ENCODE measurements at places on chromosomes 3 and 15.

- no peak for DNase-seq
These were observed 68.5 kb downstream of the DHX30 start for GRCh38 chr3:47871389-47871788.

- DNase-seq = no peak
These were observed 4.2 kb upstream of the WNT5A start for GRCh38 chr3:55491296-55491816.

GRCh38 chr3:23873941-23874340, 42.8 kb downstream of the NKIRAS1 start:
- DNase-seq = no peak

GRCh38 chr3:143839980-143840379, 8.3 kb downstream of the SLC9A9 start:
- DNase-seq = no peak

GRCh38 chr3:21158861-21159542, 592.0 kb downstream of the ZNF385D start:
- no peak for DNase-seq

DNA sequence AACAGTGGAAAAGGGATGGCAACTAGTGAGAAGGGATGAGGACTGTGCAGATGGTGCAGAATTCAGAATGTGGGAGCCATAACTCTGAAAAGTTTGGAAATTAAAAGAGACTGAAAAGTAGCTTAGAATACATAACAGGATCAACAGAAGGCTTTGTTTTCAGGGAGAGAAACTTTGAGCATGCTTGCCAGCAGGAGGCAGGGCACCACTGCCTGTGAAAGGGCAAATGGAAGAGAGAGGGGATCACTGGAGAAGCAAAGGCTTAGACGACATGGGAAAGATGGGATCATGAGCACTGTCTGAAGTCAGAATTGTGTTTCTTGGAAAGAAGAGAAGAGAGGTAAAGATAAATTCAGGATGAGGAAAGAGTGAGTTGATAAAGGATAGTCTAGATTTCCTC, 99.6 kb downstream of the ABI3BP start:
- DNase-seq = no peak

- DNase-seq = no peak
These were observed 210.5 kb downstream of the DTWD1 start for GRCh38 chr15:49831206-49831965.

DNA sequence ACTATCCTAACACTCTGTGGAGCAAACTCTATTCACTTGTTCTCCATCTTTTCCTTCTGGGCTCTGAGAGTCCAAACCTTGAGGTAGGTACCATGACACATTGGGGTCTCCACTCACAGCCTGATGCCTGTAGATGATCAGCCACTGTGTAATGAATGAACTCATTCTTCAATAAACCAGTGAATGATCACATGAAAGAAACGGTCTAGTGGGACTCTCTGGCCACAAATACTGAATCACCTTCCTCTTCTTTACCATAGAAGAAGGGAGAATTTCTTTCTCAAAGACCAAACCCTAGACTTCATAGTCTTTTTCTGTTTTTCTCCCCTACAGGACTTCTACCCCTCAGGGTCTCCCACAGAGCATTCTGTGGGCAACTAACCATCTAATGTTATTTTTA, 20.5 kb upstream of the ABHD2 start:
- DNase-seq = no peak

GRCh38 chr3:140359233-140359995, 318.4 kb upstream of the TRIM42 start:
- no peak for DNase-seq

- no peak for DNase-seq
These were observed 536.9 kb downstream of the ZIC1 start for GRCh38 chr3:147945968-147946519.

DNA sequence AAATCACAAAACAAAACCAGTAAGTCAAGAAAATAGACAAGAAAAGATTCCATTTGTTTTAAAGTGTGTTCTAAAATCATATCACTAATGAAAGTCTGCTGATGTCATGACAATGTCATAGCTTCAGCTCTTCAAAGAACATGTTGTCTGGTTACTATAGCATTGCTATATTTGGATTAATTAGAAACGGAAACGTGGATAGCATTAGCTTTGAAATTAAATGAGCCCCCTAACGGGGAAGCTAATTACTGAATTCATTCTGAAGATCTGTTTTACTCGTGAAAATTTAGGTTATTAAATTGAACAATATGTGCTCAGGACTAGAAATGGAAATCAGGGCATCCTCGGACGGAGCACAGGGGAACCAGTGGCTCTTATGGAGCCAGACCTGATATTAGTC, 316.7 kb upstream of the AGTR1 start:
- no peak for DNase-seq

DNA sequence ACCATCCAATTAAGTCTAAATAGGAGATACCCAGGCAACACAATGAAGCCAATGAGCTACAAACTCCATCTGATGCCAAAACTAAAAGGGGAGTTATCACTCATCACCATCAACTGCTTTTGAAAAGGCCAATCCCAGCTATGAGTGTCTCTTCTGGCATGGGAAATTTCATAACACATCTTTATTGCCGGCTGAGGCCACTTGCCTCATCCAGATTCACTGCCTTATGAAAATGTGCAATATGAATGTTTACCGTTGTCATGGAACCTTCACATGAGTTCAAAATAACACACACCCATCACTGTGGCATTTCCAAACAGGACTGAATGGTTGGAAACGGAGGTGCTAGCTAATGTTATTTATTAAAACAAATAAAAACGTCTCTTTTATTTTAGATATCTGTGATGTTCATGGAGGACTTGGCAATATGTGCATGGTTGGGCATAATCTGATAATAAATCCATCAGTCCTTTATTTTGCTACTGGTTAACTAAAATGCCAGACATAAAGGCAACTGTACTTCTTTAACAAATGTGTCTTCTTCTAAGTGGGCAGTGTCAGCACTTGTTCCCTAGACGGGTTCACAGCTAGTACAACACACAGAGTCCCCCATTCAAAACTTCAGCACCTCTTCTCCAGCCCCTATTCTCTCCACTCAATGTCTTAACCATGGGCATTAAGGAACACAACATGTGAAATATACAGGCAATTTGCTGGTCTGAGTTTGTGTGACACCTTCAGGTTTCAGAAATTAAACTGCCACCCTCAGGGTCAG, 143.9 kb downstream of the MAGI1 start:
- no peak for DNase-seq

DNA sequence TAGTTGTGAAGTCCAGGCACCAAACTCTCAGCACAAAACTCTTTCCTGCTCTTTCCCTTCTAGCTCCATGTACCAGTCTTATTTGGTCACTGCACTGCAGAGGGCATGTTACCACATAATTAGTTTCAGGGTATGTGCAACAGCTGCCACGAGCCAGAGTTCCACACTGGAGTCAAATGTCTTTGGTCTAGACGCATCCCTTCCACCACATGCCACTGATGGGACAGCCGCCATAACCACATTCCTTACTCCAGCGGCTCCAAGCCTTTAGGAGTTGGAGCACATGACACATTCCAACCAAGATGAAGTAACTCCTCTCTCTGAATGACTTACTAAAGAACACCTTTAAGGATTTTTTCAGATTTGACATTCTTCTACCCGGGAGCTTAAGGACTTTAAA, 153.4 kb downstream of the ERC2 start:
- DNase-seq = no peak

DNA sequence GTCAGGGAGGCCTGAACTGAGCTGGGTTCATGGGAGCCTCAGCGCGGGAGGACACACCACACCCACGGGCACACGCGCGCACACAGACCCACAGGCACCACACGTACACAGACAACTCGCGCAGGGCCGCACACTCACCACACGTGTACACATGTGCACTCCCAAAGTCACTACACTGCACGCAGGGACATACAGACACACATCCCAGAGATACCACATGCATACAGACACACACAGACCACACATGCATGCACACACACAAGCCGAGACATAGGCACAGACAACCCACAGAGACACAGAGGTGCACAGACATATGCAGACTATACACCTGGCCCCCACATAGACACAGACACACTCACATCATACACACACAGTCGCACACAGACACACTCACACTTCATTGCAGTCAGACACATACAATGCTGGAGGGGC, 1.1 kb upstream of the MGLL start:
- no peak for DNase-seq

- DNase-seq = no peak
These were observed at the start of gene TM6SF1 for GRCh38 chr15:83106994-83107840. Gene TM6SF1, plus strand, starts transcription at chr15:83107645. Its CDS starts 36 bp downstream, at chr15:83107681.

GRCh38 chr3:12663401-12663935, 449 bp downstream of the RAF1 start:
- no peak for DNase-seq

DNA sequence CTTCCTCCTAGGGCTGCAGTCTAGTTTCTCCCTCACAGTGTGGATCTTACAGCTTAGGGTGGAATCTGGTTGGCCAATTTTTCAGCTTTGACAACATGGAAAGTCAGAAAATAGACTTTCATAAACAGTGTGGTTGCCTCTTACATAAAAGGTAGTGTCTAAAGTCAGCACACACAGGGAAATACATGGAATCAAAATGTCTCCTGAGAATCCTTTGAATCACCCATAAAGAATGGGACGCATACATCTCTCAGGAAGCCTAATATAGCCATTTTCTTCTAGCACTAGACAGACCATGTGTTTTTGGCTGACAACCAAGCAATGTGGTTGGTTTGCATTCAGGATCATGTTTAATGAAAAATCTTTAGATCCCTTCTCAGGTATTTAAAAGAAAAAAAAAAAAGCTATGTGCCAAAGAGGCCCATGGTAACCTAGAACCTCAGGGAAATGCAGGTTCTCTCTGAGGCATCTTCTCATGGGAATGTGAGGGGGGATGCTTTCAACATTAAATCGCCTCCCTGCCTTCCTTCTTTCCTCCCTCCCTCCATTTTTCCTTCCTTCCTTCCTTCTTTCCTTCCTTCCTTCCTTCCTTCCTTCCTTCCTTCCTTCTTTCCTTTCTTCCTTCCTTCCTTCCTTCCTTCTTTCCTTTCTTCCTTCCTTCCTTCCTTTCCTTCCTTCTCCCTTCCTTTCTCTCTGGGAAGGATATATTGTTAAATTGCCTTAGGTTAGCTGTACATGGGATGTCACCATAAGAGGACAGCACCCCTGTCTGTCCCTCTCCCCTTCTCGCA, 34.3 kb upstream of the ZBTB38 start:
- no peak for DNase-seq

DNA sequence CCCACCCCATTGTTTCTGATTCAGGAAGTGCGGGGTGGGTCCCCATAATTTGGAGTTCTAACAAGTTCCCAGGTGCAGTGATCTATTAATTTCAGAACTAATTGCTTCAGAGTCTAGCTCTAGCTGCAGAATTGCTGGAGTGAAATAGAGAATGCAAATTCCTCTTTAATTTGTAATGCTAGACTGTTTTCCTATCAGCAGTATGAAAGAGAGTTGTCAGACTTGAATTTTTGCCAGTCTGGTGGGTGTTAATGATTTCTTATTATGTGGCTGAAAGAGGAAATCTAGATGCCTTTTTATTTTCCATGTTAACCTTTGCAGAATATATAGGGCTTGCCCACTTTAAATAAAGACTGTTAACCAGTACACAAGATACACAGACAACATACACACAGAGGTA, 23.7 kb downstream of the APH1B start:
- DNase-seq = no peak

- DNase-seq = no peak
These were observed 3.4 kb downstream of the FLNB start for GRCh38 chr3:58011580-58011979.

DNA sequence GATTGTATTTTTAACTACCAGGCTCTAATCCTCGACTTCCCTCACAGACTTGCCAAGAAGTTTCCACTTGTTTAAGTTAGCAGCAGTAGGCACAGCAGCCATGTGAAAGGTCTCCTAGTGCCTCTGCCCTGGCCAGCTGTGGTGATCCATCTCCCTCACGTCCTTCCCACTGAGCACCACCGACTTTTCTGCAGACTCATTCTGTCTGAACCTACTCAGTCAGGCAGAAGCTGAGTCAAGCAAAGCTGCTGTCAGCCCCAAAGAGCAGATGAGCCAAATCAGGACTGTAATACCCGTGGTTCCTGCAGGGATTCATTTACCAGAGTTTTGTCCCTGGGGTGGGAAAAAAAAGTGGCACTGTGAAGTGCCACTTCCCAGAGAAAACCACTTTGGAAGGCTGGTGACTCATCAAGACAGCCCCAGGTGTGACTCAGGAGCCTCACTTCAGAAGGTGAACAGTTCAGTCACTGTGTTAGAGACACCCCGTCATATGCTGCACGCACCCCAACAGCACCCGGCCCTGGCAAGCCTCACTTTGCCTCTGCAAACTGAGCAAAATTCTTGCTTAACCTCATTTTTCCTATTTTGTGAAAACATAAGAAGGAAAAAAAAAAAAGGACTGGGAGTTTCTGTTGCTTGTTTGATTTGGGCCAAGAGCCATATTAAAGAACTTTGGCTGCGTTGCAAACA, 76.0 kb downstream of the WWTR1 start:
- DNase-seq = no peak

- DNase-seq = no peak
These were observed 23.0 kb downstream of the LIMD1 start for GRCh38 chr3:45617430-45618080.

- DNase-seq = no peak
These were observed 28.6 kb upstream of the SRGAP3 start for GRCh38 chr3:9278085-9278484.

DNA sequence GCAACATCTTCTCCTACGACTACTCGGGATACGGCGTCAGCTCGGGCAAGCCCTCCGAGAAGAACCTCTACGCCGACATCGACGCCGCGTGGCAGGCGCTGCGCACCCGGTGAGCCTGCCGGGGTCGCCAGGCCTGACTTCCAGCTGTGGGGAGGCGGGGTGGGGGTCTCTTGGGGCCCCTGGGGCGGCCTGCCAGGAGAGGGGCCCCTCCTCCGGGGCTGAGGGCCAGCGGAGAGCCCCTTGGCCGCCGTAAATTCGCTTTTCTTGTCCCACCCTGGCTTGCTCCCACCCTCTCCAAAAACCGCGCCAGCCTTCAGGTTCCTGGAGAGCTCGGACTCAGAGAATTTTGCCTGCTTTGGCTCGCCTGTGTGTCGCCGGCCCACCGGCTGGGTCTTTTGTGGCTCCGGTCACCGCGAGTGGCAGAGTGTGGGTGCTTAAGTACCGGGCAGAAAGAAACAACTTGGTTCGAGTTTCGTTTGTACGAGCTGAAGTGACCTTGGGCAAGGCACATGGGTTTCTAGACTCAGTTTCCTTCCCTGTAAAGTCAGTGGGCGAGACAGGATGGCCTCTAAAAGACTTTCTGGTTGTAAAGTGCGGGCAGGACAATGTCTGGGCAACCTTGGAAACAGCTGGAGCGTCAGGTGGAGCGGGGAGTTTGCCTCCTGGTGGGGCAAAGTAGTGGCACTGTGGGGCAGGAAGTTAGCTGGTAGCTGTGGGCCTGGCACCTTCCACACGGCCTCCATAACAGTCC, 976 bp downstream of the ABHD17C start:
- no peak for DNase-seq

Data from stimulated activated CD8-positive, alpha-beta memory T cell treated with anti-CD3 and anti-CD28 coated beads, Interleukin-7, amount 100 ng/mL, for 24 hours (primary cell).